A549 treated with Mapracorat at 1 μM for 4 hours (cell line): ENCODE measurements at places on chromosomes 4 and X. TPM values are rescaled to one million over a fixed set of nuclear protein-coding genes. Genes with fewer than 3 reads are reported as not detected.

The ERVMER34-1 gene
- total RNA-seq: 0.41 to 0.60 TPM (median 0.49 TPM) in 5 replicates

The ANOS1 gene
- total RNA-seq: 0.02 to 0.20 TPM (median 0.08 TPM) in 4 of 5 replicates, not detected in the other

The RGN gene
- not detected in 5 replicates for total RNA-seq

The IL21 gene
- not detected in 5 replicates for total RNA-seq

The CT45A10 gene
- 0.22 TPM in 2 of 5 replicates, not detected in the others for total RNA-seq

The SULT1E1 gene
- not detected in 5 replicates for total RNA-seq

The HS6ST2 gene
- total RNA-seq: 0.05 to 0.09 TPM (median 0.06 TPM) in 4 of 5 replicates, not detected in the other

The TMSB15B gene
- total RNA-seq: 5.0 to 8.8 TPM (median 6.9 TPM) in 5 replicates

The DUX4 gene
- not detected in 5 replicates for total RNA-seq

The BEX1 gene
- total RNA-seq: not detected in 5 replicates

The AKAP14 gene
- total RNA-seq: not detected in 5 replicates

The RTL9 gene
- total RNA-seq: 0.09 to 0.13 TPM (median 0.11 TPM) in 5 replicates

The DOK7 gene
- 0.19 to 0.82 TPM (median 0.48 TPM) in 5 replicates for total RNA-seq

The GAGE12E gene
- not detected in 5 replicates for total RNA-seq

The CCSER1 gene
- total RNA-seq: not detected in 5 replicates

The IGSF1 gene
- total RNA-seq: 0.21 to 1.0 TPM (median 0.29 TPM) in 5 replicates

The RAB9B gene
- 0.04 TPM in 1 of 5 replicates, not detected in the others for total RNA-seq

The NAP1L2 gene
- 0.84 to 1.2 TPM (median 1.1 TPM) in 5 replicates for total RNA-seq
